Sigmoid colon (tissue), 7 donors: ENCODE measurements at places on chromosomes 12 and 14.

GRCh38 chr14:92362781-92363235 is 39.8 kb downstream of the SLC24A4 start:
- no peak for DNase-seq

GRCh38 chr12:768434-768833 is 16.1 kb downstream of the WNK1 start:
- no peak for DNase-seq

DNA sequence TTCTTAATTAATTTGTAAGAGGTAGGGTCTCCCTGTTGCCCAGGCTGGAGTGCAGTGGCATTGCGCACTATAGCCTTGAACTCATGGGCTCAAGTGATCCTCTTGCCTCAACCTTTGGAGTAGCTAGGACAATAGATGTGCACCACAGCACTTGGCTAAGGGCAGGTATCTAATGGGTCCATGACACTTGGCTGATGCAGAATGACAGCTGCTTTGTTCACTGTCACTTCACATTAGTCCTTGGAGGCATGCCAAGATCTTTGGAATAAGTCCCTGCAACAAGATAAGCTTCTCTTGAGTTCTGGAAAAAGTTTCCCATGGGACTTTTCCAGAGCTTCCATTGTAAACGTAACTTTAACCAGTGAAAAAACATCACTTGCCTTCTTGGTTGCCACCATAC is 23.4 kb downstream of the COQ6 start:
- DNase-seq: no peak

GRCh38 chr14:88983755-88984154 is 159.3 kb downstream of the TTC8 start:
- no peak for DNase-seq

DNA sequence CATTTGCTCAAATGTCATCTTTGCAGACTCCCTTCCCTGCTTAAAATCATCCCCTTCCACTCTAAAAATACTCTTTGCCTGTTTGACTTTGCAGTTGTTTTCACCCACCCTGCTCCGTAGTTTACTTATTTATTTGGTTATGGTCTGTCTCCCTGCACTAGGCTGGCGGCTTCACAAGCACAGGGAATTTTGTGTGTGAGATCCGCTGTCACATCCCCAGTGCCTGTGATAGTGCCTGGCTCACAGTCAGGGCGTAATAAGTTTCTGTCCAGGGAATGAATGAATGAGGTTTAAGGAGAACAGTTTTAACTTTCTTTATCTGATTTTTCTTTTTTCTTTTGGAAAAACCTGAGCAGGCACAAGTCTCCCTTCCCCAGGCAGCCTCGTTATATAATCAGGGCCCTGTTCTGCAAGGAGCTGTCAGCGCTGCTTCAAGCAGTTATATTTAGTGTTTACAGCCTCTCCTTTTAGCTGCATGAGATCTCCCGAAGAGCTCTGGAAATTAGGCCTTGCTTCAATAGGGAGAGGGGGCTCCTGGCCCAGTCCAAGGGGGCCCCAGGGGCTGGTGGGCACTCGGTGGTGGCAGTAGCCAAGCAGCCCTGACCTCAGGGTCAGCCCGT is 107.1 kb downstream of the AACS start:
- DNase-seq: no peak

DNA sequence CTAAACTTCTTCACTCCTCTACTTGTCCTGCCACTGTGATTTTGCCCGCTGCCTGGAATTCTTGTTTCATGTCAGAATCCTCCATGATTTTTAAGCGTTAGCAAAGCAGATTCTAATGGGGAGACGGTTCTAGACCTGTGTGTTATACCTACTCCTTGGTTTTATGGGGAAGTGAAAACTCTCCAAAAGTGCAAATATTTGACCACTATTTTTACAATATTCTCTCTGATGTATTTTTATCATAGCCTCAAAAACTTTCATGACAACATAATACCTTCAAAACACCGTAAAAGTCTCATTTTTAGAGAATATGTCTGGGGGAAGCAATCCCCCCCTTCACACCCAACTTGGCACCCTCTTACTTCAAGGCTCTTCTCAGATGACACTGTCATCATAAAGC is 12.9 kb upstream of the KRAS start:
- DNase-seq: no peak

- DNase-seq: no peak
Observed at GRCh38 chr12:98799146-98799810, 154.2 kb downstream of the APAF1 start.

- DNase-seq: no peak
Observed at GRCh38 chr14:64654246-64654900, 49.9 kb upstream of the PLEKHG3 start.

DNA sequence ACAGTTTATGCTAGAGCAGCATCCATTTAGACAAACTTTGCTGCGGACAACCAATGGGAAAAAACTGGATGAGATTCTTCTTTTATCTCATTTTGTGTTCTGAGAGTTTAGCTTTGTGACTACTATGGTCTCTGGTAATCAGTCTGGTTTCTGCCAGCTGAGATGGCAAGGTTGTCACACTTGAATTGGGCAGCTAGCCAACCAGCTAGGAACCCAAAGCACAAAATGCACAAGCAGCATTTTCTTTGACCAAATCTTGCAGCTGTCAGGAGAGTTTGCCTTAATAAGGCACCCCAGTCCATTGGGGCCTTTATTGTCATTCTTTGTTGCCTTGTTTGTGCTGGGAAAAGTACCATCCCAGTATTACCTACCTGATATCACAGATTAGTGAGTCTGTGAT is 34.0 kb upstream of the ETV6 start:
- DNase-seq: no peak
